ENCODE measurements at places on chromosomes 7 and 10.

GRCh38 chr7:128383776-128384175 lies 22.3 kb upstream of the PRRT4 start:
- no peak for DNase-seq

- peak; percentile 23 for DNase-seq
These were observed 37.3 kb downstream of the KIF20B start for GRCh38 chr10:89738551-89739209.

DNA sequence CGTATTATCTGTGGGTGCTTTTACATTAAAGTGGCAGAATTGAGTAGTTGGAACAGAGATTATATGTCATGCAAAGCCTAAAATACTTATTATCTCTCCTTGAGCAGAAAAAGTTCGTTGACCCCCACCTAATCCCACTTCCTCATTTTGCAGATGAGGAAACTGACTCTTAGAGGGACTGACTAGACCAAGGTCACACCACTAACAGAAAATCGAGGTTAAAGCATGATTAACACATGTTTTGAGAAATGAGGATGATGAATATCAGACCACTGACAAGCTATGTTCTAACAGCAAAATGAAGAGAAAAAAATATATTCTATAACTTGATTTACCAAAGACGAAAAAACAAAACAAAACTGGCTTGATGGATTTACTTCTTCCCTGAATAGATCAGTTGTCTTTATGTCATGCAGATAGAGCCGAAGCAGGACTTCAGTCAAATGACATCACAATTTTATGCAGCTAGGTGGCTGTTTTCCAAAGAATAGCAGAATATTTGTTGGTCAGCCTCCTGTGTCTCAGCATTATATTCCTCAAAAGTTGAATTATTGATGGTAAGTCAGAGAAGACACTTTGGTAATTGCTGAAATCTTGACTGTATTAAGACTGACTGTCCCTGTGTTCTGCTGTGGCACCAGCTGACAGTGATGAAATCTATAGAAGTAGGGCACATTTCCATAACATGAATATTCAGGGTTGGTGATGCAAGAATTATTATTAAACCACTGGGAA lies 24.2 kb upstream of the SMIM30 start:
- DNase-seq, result peak; percentile 35

- peak; percentile 52 for DNase-seq
These were observed 677 bp downstream of the SKAP2 start for GRCh38 chr7:26863518-26864308.

- peak; percentile 54 for DNase-seq
These were observed 76.2 kb upstream of the MYL10 start for GRCh38 chr7:101705331-101705730.

- DNase-seq, result no peak
These were observed 25.0 kb upstream of the FZD1 start for GRCh38 chr7:91239171-91239604.

DNA sequence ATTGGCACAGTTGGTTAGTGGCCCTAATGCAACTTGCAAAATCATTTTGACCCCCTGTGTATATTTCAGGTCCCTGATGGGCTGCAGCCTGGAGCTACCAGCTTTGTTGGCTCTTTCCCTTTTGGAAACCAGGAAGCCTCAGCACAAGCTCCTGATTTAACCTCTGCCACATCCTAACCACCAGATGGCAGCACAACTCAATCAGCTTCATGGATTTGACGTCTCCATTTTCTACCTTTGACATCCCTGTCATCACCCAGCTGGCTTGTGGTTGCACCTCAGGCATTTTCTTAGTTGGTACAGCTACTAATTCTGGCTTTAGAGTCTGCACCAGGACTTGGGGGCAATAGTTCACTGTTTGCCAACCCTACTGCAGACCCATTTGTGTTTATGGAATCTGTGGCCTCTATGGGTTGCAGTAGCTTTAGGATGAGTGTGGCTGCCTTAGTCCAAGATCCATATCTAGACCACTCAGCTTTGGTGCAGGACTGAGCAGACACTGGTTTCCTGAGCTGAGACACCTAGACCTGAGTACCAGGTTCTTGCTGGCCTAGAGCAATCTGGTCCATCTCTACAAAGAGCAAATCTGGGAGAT lies 456.2 kb downstream of the REEP3 start:
- DNase-seq, result peak; percentile 24

DNA sequence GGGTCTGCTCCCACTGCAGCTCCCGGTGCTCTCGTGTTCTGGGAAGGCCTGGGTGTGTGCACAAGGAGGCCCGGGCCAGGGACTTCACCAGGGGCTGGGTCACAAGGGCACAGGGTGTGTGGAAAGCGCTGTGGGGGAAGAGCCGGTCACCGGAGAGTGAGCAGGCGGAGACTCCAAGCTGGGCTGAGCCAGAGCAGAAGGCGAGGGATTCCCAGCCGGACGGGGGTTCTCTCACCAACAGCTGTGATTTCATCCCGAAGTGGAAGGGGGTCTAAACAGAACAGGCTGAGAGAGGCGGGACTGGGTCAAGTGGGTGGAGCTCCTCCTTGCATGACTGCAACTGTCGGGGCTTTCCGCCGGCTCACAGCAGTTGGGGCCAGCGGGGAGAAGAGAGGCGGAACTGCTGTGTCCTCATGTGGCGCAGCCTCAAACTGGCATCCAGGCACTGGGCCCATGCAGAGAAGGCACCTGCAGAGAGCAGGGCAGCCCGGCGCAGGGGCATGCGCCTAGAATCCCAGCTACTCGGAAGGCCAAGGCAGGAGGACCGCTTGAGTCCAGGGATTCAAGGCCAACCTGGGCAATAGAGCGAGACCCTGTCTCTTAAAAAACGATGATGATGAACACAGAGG lies 7.6 kb upstream of the ORAI2 start:
- peak; percentile 93 for DNase-seq

All from CD14-positive monocyte (primary cell).